OCI-LY7 (cell line): ENCODE measurements at places on chromosomes 3 and 15.
A peak's percentile ranks its signal among the peaks of the same experiment; 100 is the strongest.

GRCh38 chr3:18434711-18435110 lies 9.6 kb upstream of the SATB1 start:
- no peak for DNase-seq

DNA sequence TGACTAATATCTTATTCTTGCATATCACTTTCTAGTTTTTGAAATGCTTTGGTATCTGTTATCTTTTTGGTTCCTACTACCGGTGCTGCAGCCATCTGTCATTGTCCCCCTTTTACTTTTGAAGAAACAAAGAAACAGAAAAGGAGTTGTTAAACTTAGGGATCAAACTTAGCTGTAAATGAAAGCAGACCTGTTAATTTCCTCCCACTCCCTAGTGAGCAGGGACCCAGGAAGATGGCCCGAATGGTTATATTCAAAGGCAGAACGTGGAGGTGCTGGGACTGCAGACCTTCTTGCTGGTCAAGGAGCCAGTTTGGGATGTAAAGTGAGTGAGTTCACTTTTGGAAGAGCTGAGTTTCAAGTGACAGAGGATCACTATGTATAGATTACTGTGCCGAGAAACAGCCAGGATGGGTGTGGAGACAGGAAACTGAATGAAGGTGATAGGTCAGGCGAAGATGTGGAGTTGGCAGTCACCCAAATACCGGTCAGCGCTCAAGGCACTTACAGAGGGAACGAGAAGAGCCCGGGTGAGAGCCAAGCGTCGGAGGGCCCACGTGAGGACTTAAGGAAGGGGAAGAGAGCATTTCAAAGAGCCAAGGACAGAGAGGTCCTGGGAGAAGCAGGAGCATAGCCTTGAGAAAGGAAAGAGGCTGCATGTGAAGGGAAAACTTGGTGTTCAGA lies 20.1 kb downstream of the KBTBD8 start:
- DNase-seq, result peak; percentile 58

DNA sequence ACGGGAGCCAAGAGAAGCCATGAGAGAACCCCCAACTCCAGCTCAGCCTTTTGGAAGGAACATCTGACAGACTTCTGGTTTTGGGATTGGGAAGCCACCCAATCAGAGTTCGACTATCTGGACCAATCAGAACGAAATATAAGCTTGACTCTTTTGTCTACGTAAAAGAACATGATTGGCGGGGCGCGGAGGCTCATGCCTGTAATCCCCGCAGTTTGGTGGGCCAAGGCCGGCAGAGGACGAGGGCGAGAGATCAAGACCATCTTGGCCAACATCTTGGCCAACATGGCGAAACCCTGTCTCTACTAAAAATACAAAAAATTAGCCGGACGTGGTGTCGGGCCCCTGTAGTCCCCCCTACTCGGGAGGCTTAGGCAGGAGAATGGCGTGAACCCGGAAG lies 380.3 kb downstream of the TBL1XR1 start:
- no peak for DNase-seq

GRCh38 chr3:40088527-40089170 lies 220.9 kb upstream of the EIF1B start:
- DNase-seq, result no peak

DNA sequence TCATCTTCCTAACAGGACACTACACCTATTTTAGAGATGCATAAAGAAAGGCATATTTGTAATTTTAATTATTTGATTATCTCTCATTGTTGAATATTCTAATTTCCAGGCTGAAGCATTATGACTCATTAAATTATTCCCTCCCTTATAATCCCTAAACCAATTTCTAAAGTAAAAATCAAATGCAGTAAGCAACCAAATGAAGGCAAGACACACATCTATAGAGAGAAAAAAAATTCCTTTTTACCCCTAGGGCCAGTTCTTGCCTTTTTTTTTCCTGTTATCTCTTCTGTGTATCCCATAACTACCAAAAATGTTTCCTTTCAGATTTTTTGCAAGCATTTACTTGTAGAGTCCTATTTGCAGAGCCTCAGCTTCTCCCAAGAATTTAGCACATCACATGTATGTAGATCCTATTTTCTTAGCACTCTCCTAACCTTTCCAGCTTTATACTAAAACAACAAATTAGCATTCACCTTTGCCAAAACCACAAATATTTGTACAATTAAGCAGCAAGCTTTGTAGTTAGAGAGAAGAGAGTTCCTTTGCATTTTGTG lies 177.9 kb downstream of the SATB1 start:
- DNase-seq, result no peak

- DNase-seq, result no peak
These were observed 7.5 kb downstream of the CDC25A start for GRCh38 chr3:48180531-48181253.

DNA sequence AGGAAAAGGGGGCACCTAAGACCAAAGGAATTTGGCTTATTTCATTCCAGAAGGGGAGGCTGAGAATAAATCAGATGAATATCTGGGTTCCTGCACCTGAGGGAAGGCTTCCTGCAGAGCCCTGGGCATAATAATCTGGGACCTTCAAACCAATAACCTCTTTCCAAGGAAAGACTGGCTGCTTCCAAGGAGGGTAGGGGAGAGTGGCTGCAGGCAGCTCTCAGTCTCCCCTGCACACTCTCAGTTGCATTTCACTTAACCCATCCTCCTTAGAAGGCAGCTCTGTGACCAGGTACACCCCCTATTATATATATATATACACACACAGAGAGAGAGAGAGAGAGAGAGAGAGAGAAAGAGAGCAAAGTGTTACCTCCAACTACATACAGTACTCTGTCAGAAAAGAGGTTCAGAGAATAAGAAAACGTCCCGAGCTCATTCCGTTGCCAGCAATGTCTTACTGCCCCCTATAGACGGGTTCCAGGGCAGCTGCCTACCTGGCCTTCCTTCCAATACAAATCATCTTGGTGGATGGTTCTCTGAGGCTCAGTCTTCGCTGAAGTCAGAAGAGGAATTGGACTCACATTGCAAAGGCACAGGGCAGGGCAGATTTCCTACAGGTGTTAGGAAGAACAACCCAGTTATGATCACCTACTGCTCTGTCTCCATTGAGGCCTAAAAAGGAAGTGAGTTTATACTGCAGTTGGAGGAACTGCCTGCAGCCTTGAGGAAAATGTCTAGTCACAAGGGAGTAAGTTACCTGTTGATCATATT lies 26.1 kb downstream of the CAPN3 start:
- DNase-seq, result peak; percentile 73

- DNase-seq, result peak; percentile 93
These were observed at the start of gene TMEM62 for GRCh38 chr15:43133430-43134156. Gene TMEM62, plus strand, starts transcription at chr15:43133586. Its CDS starts 217 bp downstream, at chr15:43133803.

DNA sequence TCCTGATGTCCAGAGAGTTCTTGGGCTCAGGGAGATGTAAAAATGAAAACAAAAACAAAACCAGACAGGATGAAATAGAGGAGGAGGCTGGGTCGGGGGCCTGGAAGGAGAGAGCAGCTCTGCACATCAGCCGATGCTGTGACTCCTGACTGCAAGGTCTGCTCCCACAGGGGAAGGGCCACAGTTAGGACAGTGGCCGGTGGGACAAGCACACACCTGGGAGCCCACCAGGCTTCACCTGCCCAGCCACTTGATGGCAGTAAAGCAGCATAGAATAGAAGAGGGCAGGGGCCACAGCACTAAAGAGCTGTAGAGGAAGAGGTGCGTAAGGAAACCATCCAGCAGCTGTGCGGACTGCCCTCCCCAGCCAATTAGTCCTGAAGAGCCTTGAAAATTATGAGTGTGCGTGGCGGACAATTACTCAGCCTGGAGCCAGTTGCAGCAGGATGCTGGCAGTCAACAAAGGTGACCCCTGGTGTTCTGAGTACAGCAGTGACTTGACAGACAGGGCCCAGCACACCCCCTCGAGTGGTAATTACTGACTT lies 29.8 kb downstream of the ALS2CL start:
- peak; percentile 18 for DNase-seq

- DNase-seq, result no peak
These were observed 66.4 kb downstream of the PTPRG start for GRCh38 chr3:61627768-61628185.

DNA sequence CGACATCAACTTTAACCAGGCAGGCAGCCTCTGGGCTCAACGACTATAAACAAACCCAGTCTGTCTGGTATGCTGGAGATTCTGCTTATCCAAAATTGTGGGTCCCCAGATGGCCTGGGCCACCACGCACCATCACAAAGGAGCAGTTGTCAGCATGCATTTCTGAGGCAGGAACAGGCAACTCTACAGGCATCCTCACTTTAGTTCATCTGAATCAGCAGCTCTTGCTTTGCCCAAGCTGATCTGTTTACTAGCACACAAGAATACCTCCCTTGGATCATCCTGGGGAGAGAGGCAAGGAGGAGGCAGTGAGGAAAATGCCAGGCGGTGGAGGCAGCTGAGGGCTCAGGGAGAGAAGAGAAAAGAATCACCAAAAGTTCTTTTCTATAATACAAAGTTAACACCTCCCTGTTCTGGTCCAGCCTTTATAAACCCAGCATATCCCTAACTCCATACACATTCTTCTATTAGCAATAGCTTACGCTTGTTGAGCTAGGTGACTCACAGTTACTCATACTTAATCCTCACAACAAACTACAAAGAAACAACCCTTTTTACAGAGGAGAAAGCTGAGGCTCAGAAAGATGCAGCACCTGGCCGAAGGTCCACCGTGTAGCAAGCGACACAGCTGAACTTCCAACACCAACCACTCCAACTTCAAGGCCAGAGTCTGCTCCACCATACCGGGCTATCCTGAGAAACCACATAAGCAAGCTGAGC lies 33.6 kb downstream of the ZDHHC3 start:
- DNase-seq, result no peak

GRCh38 chr15:85741021-85741421 lies 53.7 kb downstream of the KLHL25 start:
- no peak for DNase-seq

DNA sequence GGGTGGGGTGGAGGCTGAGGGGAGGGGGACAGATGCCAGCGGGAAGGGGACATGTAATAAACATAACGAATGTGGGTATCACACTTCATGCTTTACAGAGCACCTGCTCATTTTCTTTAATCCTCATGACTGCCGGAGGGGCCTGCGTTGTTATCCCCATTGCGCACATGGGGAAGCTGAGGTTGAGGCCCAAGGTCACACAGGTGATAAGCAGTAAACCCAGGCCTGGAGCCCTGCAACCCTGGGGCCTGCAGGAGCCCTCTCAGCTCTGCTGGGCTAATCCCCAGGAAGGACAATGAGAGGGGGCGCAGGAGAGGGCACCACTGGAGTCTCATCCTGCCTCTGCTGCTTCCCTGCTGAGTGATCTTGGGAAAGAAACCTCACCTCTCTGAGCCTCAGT lies 64.3 kb downstream of the MEGF11 start:
- DNase-seq, result no peak

GRCh38 chr15:69606921-69607500 lies 154.4 kb downstream of the RPLP1 start:
- DNase-seq, result no peak

DNA sequence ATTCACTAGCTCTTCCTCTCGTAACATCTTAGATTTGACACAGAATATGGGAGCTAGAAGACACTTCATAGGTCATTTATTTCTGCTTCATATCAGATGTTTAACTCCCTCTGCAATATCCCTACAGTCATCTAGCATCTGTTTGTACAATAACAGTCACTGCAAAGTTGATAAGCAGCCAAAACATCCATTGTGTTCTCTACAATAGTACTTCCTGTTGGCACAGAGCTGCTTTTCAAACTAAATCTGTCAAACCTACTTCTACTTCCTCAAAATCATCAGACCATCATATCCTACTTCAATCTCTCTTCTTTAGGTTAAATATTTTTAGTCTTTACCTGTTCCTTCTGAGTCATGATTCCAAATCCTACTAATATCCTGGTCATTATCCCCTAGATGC lies 233.2 kb downstream of the FGF12 start:
- peak; percentile 90 for DNase-seq

DNA sequence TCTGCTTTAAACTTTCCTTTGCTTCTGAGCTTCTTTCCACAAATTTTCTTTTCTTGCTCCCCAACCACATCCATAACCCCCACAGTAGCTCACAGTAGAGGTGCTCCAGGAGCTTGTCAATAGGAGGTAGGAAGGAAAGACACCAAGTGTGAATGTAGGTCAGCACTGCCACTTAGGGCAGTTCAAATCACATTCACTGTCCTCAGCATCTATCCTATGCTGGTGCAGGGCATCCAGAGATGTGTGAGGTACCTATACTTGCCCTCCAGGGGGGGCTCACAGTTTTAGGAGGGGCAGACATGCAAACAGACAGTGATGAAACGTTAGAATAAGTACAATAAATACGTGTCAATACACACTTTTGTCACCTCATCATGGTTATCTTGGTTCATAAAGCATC lies 1.5 kb upstream of the SPSB4 start:
- DNase-seq, result no peak
